Brain pericyte (primary cell): ENCODE measurements at places on chromosomes 16 and 17.

DNA sequence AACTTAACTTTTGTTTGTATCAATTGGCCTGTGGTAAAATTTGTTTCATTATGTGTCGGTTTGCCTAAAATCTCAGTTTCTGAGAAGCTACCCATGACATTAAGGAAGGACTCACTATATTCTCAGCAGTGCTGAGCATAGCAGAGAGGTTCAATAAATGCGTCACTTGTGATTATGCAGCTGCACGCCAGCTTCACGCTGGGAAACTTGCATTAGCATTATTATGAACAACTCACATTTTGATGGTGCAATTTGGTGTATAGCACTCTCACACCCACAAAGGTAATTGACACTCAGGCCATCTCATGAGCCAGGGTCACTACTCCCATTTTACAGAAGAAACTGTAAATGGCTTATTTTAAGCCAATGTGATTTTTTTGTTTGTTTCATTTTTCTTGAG lies 80.6 kb upstream of the SALL1 start:
- DNase-seq: no peak

DNA sequence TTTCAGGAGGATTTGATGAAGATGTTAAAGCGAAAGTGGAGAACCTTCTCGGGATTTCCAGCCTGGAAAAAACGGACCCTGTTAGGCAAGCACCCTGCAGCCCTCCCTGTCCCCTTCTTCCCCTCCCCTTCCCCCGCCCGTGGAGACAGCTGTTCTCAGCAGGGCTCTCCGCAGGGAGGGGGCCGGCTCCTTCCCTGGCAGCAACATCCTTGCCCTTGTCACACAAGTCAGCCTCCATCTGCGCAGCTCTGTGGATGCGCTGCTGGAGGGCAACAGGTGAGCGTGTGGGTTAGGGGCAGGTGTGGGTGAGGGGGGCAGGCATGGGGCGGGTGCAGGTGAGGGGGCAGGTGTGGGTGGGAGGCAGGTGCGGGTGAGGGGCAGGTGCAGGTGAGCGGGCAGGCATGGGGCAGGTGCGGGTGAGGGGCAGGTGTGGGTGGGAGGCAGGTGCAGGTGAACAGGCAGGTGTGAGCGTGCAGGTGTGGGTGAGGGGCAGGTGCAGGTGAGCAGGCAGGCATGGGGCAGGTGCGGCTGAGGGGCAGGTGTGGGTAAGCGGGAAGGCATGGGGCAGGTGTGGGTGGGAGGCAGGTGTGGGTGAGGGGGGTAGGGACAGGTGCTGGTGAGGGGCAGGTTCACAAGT lies 9.4 kb downstream of the CYBC1 start:
- DNase-seq: no peak

DNA sequence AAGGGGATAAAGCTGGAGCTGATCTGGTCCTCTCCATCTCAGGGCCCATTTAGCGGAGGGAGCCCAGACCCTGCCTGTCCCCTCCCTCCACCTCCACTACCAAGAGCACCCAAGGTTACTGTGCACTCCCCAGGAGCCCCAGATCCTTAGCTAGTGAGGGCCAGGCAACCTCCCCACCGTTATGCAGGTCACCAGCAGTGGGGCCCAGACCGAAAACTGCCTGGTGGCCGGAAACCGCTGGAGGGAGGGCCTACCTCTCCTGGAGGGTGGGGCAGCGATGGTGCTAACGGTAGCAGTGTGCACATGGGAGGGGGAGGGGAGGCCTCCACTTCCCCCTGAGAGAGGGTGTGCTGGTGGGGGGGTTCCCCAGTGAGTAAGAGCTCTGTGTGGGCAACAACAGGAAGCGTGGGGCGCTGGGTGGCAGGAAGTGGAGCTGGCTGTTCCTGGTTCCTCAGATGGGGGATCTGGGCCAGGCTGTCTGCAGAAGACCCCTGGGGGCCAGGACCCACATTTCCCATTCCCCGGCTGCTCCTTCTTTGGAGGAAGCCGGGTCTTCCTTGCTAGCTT lies 4.4 kb downstream of the FMNL1 start:
- no peak for DNase-seq

DNA sequence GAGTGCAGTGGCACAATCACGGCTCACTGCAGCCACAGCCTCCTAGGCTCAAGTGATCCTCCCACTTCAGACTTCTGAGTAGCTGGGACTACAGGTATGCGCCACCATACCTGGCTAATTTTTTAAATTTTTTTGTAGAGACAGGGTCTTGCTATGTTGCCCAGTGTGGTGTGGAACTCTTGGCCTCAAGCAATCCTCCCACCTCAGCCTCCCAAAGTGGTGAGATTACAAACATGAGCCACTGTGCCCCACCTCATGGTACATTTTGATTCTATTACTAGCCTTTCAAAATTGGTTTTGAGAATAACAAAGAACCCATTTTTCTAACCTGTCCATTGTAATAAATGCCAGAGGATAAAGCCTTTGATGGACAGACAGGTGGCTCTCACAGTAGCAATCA lies 1.4 kb downstream of the CCDC43 start:
- DNase-seq: no peak

DNA sequence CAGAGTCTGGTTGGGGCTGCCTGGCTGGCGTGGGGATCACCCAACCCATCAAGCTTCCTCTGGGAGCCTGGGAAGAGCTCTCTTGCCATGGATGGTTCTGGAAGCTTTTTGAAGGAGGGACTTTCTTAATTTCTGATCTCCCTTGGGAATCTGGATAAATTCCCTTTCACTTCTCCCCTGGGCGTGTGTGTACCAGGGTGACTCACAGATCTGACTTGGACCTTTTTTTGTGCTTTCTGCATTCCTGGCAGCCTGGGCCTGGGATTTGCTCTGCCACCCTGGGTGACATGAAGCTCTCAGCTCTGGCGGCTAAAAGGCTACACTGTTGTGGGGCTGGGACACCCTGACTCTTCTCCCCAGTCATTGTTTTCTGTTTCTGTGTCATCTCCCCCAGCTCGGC lies 70.1 kb downstream of the ABCC1 start:
- DNase-seq: no peak
